Central memory CD4-positive, alpha-beta T cell (primary cell): ENCODE measurements at places on chromosomes 5 and 9.

DNA sequence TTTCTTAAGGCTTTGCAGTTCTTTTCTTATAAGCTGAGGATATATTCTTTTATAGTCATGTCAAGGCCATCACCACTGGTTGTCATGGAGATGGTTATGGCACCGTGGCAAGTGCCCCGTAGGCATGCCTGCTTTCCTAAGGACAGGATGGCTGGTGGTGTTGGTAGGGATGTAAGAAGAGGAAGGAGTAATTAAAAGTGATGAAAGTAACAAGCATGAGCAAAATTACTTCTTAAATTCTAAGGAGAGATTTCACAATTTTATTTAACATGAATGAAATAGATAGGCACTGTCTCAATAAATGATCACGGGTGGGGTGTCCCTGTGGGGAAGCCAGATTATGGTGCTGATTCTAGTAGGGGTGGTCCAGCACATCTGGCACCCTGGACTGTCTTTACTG lies 290.2 kb upstream of the KLF4 start:
- DNase-seq, result no peak

DNA sequence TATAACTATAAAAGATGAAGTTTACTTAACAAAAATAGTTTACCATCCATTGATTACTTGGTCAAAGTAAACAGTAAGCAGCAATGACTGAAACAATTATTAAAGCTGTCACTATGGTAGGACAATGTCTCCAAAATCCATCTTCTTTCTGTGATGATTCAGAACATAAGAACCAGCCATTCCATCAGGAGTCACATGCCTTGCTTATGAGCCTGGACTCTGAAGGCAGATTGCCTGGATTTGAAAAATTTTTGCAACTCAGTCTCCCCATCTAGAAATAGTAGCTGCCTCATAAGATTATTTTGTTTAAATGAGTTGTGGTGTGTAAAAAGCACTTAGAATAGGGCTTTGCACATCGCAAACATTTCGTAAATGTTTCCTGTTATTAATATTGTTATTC lies 136.2 kb downstream of the LIFR start:
- DNase-seq, result no peak

GRCh38 chr9:114348261-114348905 lies 18.7 kb downstream of the ORM2 start:
- DNase-seq, result no peak

DNA sequence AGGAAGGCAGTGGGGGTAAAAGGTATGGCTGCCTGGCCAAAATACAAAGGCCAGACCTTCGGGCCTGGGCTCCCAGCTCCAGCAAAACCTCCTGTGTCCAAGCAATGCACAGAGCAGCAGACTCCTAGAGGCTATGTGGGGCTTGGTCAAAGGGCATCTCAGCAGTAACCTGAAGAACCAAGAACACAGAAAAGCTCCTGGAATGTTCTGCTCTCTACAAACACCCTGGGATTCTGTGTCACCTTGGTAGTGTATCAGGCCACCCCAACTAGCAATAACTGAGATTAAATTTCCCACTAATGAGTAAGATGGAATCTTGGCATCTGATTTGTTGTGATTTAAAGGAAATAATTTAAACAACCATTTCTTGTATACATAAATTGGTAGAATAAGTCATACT lies 158.6 kb downstream of the GLIS3 start:
- DNase-seq, result no peak

DNA sequence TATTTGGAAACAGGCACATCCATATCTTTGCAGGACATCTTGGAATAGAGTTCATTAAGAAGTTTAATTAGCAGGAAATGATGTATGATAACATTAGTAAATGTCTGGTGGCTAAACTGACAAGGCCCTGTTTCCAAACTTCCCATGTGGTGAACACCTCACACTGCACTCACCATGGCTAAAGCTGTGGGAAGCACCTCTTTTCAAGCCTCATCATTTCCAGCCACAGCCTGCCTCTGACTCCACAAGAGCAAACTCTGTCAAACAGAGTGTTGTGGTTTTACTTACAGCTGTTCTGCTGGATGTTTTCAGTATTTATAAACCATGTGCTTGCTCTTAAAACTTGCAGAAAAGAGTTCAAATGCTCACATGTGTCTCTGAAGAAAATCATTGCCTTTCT lies 14.9 kb upstream of the NDUFB6 start:
- DNase-seq, result no peak
